C1 segment of cervical spinal cord (tissue), 14 donors: ENCODE measurements at places on chromosomes 6 and 20.

DNA sequence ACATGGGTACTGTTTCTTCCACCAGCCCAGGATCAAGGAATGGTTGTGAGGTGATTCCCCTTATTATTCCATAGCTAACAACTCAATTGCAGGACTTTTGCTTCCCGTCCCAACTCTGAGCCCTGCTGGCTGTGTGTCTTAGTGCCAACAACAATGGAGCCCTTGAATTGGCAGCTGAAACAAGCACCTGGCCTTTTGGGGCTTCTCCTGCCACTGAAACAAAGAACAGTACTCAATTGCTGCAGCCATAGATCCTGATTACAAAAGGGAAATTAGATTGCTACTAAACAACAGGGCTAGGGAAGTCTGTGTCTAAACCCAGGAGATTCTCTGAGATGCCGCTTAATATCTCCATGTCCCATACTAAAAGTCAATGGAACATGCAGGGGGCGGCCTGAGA is 61.3 kb upstream of the CARMIL1 start:
- DNase-seq: no peak

DNA sequence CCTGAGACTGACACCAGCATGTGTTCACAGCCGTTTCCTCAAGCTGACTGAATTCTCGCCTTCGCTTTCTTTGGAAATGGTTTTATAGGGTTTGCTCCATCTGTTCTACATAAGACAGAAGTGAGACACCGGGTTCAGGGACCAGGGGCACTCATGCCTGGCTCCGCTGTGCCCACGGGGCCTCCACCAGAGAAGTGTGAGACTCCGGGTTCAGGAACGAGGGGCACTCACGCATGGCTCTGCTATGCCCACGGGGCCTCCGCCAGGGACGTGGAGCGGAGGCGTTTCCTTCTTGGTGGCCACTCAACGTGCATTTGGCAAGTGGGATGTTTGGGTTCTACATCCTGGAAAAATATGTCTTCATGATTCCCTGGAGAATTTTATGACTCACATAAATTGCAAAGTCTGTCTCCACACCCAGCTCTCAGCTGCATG is 106.6 kb downstream of the RNASET2 start:
- DNase-seq: no peak

DNA sequence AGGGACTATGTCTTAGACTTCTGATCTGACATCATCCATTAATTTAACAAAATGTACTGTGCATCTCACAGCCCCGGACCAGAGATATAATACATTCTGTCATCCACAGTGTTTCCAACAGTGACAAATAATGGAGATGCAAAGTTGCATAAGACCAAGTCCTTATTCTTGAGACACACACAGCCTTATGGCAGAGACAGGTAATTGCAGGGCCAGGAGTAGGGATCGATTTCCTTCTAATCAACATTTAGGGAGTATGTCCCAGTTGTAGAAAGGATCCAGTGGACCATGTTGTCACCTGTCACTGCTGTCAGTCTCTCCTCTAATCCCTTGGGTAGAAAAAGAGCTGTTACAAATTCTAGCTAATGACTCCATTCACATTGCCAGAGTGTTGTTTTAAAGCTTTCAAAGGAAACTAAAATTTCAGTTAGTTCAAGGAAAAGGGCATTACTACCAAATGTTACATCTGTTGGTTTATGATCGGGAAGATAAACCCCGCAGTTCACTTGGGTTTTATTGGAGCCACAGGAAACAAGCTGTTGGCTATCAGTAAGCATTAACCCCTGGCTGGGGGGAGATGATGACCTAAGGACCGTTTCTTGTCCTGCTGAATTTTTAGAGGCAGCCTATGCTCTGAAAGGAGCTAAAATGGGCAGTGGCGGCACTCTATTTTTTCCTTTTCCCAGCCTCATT is 111.4 kb upstream of the ATXN1 start:
- DNase-seq: no peak

GRCh38 chr6:4916954-4917561 is 86.8 kb downstream of the RPP40 start:
- DNase-seq: no peak

- DNase-seq: no peak
Observed at GRCh38 chr20:57051096-57051495, 215.3 kb downstream of the BMP7 start.

- no peak for DNase-seq
Observed at GRCh38 chr6:47126647-47127391, 84.7 kb upstream of the ADGRF1 start.

GRCh38 chr6:101755931-101756330 is 362.4 kb downstream of the GRIK2 start:
- DNase-seq: no peak

DNA sequence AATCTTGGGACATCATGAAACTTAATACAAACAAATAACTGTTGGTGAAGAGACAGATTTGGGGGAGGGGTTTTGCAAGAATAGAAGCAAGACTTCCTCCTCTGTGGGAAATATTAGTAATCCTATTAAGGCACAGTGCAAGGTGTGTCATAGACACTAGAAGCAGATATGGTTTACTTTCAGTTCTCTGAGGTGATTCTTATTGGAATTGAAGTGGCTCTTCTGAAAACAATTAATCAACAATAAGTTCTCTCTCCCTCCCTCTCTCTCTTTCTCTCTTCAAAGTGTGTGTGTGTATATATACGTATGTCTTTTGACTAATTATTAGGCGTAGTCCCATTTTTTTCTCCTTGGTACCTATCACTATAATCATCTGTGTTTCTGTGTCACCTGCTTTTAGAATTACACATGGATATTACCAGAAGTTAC is 99.8 kb downstream of the HIVEP2 start:
- DNase-seq: no peak

- DNase-seq: no peak
Observed at GRCh38 chr20:56735084-56735642, 106.1 kb downstream of the TFAP2C start.

DNA sequence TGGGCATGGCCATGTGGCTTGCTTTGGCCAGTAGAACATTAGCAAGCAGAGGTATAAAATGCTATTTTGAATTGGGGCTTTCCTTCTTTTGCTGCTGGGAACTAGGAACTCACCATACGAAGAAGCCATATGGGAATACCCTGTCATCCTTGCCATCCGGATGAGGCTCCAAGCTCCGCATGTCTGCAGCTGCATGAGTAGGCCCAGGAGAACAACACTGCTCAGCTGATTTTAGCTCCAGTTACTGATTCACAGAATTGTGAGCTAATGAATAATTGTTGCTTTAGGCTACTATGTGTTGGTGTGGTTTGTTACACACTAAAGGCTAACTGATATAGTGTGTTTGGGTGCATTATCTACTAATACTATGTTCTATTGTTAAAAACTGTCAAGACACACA is 2.7 kb upstream of the PLCB4 start:
- no peak for DNase-seq

DNA sequence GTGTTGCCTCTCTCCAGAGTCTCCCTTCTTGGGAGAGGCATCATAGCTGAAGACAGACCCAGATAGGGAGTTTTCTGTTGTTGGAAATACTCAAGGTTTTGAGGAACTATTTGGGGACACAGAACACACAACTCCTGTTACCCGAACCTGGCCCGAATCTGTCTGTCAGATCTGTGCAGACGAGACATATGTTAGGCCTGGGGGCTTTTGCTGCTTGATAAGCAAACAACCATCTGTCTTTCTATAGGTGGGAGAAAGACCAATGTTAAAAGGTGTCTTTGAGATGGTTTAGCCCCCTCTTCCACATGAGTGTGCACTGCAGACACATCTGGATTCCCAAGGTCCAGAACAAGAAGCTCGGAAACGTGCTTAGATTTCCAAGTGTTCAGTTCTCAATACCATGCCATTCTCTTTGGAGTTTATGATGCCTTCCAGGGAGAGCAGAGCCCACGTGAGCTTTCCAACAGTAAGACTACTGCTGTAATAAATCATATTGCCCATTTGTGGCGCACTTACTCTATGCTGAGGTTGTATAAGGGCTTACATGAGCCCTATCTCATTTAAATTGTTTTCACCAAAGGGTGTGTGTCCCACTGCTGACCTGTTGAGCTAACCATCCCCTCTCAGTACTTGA is 3.8 kb upstream of the STX16 start:
- no peak for DNase-seq

DNA sequence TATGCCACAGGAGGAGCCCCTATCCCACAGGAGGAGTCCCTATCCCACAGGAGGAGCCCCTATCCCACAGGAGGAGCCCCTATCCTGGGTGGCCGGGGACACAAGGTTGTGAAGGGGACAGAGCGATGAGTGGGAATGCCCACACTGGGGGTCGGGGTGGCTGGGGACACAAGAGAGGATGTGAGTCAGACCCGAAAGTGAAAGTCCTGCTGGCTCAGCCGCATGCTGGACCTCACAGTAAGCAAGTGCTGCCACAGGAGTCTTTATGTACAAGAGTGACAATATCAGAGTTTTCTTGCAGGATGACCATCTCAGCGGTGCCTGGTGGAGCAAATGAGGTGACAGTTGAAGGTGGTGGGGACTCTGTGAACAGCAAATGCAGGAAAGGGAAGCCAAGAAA is 93.7 kb downstream of the PSMB1 start:
- no peak for DNase-seq

GRCh38 chr6:124541573-124541972 is 420.7 kb upstream of the RNF217 start:
- DNase-seq: no peak

DNA sequence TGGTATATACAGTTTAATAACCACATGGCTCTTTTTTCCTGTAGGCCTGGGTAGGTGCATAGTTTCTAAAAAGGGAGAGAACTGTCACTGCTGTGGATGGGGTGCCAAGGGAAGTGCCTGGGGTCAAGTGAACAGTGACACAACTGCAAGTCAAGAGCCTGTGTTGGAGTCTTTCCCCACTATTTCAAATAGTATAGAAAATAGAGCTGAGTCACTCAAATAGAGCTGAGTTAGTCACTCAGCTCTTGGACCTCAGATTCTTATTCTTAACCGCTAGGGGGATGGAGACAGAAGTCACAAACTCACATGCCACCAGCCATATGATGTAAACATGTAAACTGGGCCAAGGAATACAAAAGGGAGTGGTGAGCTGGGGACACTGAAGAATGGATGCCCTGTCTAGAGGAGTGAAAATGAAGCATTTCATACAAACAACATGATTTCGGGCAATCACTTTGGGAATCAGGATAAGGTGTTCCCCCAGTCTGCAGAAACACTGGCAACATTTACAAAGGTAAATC is 2.1 kb downstream of the NQO2 start:
- no peak for DNase-seq

GRCh38 chr6:39867592-39867991 is 66.7 kb downstream of the MOCS1 start:
- no peak for DNase-seq

DNA sequence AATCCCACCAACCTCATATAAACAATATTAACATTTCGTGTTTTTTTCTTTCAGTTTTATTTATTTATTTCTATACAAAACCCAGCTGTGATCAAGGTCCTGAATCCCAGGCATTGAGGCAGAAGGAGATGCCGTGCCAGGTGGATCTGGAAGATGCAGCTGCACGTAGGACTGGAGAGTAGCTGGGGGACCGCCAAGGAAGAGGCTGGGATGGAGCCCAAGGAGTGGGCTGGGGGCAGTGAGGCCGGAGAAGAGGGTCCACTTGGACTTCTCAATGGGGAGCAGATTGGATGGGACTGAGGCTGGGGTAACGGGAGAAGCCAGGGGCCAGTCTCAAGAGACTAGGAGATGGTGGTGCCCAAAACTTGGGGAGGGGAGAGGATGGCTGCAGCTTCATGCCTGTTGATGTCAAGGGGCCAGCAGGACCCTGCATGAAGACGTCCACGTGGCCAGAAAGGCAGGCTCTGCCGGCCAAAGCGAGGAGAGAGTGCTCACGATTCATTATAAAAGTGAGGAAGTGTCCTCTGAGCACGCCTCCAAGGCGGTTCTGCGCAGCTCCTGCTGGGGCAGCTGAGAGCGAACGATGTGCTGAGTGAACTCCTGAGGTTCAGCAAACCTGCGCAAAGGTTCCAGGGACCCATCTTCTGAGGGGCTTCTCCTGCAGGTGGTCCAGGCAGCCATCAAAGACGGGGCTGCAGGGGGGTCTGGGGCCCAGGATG is 110.3 kb downstream of the BMP7 start:
- DNase-seq: no peak

DNA sequence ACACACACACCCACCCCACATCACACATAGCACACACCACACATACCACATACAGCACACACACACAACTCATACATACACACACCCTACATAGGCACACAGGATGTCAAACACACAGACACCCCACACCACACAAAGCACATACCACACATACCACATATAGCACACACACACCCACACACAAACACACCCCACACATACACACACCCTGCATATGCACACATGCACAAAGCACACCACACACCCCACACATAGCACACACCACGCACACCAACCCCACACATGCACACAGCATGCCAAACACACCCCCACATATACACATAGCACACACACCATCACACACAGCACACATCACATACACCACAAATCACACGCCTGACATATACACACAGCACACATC is 79.1 kb downstream of the RAMACL start:
- DNase-seq: no peak

DNA sequence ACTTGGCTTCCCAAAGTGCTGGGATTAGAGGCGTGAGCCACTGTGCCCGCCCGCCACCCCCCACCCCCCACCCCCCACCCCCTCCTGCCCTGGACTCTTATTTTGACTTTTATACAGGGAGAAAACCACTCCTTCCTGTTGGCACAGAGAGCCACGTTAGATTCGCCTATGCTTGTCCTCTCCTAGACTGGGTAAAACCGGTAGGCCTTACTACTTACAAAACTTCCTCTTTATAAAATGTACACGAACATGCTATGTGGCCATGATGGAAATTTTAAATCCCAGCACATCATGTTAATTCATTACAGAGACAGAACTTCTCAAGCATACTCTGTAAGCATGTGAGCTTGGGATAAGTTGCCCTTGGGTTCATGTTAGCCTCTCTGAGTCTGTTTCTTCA is 124.2 kb downstream of the SLC24A3 start:
- DNase-seq: no peak

DNA sequence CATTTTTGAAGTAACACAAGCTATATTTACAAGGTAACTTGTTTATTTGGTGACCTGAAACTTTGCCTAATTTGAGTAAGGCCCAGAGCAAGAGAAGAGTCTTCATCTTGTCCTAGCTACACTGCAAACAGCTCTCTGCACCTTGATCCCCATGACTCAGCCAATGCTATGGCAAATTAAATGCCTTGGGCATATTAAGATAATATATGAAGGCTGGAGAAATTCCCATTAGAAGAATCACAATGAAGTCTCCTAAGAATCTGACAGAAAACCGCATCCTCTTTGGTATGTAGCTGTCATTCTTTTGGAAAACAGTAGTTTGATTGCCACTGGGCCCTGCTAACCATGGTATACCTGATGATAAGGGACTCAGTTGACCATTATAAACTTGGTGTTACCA is 204.5 kb downstream of the UBE3D start:
- no peak for DNase-seq

DNA sequence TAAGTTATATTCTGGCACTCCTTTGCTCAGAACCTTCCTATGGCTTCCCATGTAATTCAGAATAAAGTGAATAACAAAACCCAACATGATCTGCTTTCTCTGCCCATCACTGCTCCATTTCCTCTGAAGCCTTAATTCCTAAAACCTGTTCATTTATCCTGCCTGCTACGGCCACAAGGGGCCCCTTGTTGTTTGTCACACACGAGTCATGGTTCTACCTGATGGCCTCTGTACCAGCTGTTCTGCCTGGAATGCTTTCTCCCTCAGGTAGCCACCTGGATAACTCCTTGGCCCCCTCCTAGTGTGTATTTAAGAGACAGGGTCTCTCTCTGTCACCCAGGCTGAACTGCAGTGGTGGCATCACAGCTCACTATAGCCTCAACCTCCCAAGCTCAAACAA is 26.8 kb downstream of the ERGIC3 start:
- DNase-seq: no peak
